Adrenal gland (tissue), 19 donors: ENCODE measurements at places on chromosomes 3 and 15. TPM values are rescaled to one million over a fixed set of nuclear protein-coding genes. Genes with fewer than 3 reads are reported as not detected.
A peak's percentile ranks its signal among the peaks of the same experiment; 100 is the strongest.

The DUOX1 gene
- total RNA-seq = 11.0 TPM

The NR1I2 gene
- total RNA-seq = 0.61 TPM

The RHOA gene
- total RNA-seq = 429 TPM

The SLC27A2 gene
- 14.6 TPM for total RNA-seq

The ST3GAL6 gene
- total RNA-seq = 48.0 TPM

The JAGN1 gene
- 116 TPM for total RNA-seq

The TNNC1 gene
- 1.4 TPM for total RNA-seq

The ANKRD63 gene
- total RNA-seq = not detected

The TMCO5A gene
- not detected for total RNA-seq

The NEO1 gene
- 28.1 TPM for total RNA-seq

DNA sequence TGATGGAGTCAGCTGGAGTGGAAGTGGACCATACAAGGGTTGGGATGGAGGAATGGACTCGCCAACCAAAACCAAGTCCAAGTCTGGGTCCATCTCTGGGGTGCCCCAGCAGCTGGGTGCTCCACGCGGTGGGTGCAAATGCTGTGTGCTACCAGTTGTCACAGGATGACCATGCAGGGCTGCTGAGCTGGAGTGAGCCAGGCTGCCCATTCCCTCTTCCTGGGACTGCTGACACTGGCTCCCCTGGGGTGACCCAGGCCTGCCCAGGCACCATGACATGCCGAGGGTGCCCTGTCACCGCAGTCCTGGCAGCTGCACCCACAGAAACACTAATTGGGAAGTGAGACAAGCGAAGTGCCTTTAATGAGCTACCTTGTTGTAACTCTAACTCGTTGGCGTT lies 140.2 kb downstream of the TPRA1 start:
- H3K36me3 ChIP-seq = no peaks in the 10 kb centered on the region
- H3K4me1 ChIP-seq = peaks cover 2% of the 10 kb centered on the region
- H3K4me3 ChIP-seq = no peak overlapping the region
- DNase-seq = no peak
- peaks cover 22% of the 10 kb centered on the region for H3K27me3 ChIP-seq

- peak; percentile 55 for DNase-seq
- no peak overlapping the region for H3K27ac ChIP-seq
- peaks cover 86% of the 10 kb centered on the region for H3K4me1 ChIP-seq
- H3K4me3 ChIP-seq = no peak overlapping the region
- H3K27me3 ChIP-seq = no peaks in the 10 kb centered on the region
These were observed 54.6 kb downstream of the RBMS3 start for GRCh38 chr3:29335438-29335837.

DNA sequence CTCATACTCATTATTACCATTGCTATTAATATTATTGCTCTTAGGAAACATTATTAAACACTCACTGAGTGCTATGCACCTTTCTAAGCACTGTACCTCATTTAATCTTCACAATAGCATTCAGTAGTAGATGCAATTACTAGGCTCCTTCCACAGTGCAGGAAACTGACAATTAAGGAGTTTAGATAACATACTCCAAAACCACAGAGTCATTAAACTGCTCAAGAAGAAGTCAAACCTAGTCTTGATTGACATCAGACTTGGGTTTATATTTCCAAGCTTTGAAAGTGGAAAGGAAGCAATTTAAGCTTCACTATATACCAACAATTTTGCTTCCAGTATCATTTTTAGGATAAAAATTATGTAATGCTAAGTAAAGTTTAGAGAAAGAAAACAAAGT lies 490.1 kb upstream of the ARRDC4 start:
- H3K36me3 ChIP-seq = no peaks in the 10 kb centered on the region
- no peak for DNase-seq
- no peak overlapping the region for H3K4me3 ChIP-seq
- no peaks in the 10 kb centered on the region for H3K27me3 ChIP-seq
- H3K4me1 ChIP-seq = no peaks in the 10 kb centered on the region

GRCh38 chr15:62802612-62803011 lies 239.9 kb upstream of the TPM1 start:
- no peaks in the 10 kb centered on the region for H3K4me1 ChIP-seq
- no peak overlapping the region for H3K27ac ChIP-seq
- no peak for DNase-seq
- H3K27me3 ChIP-seq = no peaks in the 10 kb centered on the region
- H3K4me3 ChIP-seq = no peak overlapping the region

DNA sequence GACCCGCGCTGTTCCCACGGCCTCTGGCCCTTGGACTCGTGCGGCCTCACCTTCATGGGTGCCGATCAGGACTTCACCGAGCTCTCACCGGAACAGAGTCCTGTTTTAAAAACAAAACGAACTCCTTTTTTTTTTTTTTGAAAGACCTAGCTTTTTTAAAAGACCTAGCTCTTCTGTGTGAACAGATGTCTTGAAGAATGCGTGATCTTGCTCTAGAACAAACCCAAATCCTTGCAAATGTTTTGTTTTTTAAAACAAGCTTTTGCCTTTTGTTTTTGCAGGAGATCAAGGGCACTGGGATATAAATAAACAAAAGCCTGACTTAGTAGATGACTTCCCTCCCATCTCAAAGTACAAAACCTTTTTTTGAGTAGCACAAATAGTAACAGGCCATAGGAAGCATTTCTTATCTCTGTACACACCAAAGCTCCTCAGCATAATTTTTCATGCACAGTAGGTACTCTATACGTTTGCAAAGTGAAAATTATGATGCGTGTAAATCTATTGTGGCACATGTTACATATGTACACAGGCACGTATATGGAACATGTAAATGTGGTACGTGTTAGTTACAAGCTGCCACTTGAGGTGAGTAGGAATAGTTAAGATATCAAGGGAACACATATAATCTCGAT lies 1.1 kb upstream of the MSL2 start:
- no peaks in the 10 kb centered on the region for H3K27me3 ChIP-seq
- H3K4me1 ChIP-seq = peaks cover 18% of the 10 kb centered on the region
- no peaks in the 10 kb centered on the region for H3K36me3 ChIP-seq
- peak overlapping the region; percentile 62 for H3K4me3 ChIP-seq
- peak overlapping the region; percentile 100 for H3K27ac ChIP-seq

GRCh38 chr15:99385865-99386264 lies 134.6 kb downstream of the LRRC28 start:
- H3K4me1 ChIP-seq = no peaks in the 10 kb centered on the region
- H3K4me3 ChIP-seq = no peak overlapping the region
- H3K36me3 ChIP-seq = no peaks in the 10 kb centered on the region
- peak; percentile 33 for DNase-seq
- no peaks in the 10 kb centered on the region for H3K27me3 ChIP-seq
- no peak overlapping the region for H3K27ac ChIP-seq

- no peak for DNase-seq
- H3K27me3 ChIP-seq = no peaks in the 10 kb centered on the region
- H3K27ac ChIP-seq = no peak overlapping the region
These were observed 55.1 kb downstream of the CD47 start for GRCh38 chr3:108035751-108036150.

DNA sequence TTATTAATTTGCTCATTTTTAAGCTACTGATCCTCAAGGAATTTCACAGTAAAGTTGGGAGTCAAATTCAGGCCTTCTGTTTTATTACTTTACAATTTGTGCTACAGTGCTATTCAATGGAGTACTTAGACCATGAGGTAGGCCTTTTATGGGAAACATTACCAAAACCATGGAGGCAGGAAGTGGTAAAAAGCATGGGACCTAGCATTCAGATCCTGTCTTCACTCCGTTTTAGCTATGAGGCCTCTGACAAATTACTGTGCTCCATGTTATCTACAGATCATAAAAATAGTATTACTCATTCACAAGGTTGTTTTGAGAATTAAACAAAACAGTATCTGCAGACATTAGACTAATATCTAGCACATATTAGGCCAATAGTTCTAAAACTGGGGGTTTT lies 140.6 kb upstream of the SLITRK3 start:
- no peaks in the 10 kb centered on the region for H3K27me3 ChIP-seq
- no peaks in the 10 kb centered on the region for H3K36me3 ChIP-seq
- no peak overlapping the region for H3K27ac ChIP-seq
- no peak for DNase-seq
- H3K4me1 ChIP-seq = no peaks in the 10 kb centered on the region

DNA sequence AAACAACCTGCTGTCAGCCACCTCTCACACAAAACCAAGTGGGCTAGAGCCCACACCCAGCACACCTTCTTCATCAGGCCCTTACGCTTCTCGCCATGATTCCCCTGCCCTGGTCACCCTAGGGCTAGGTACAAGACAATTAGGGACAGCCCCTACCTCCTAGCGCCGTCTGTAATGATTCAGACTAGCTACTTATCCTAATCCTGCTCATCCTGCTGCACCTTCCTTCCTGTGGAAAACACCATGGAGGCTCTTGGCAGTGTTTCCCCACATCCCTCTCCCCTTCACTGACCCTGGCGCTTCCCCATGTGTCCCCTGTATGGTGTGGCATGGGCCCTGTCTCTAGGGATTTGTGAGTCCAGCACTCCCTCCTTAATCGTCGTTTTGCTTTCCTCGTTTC lies 39.6 kb upstream of the ICE2 start:
- H3K27ac ChIP-seq = no peak overlapping the region
- no peak for DNase-seq
- H3K4me1 ChIP-seq = peaks cover 9% of the 10 kb centered on the region

GRCh38 chr15:29044503-29044901 lies 158.7 kb downstream of the APBA2 start:
- no peaks in the 10 kb centered on the region for H3K36me3 ChIP-seq
- no peaks in the 10 kb centered on the region for H3K27me3 ChIP-seq
- no peaks in the 10 kb centered on the region for H3K4me1 ChIP-seq
- H3K27ac ChIP-seq = no peak overlapping the region
- no peak for DNase-seq

- H3K27me3 ChIP-seq = no peaks in the 10 kb centered on the region
- no peaks in the 10 kb centered on the region for H3K4me1 ChIP-seq
- H3K27ac ChIP-seq = no peak overlapping the region
- no peak overlapping the region for H3K4me3 ChIP-seq
- DNase-seq = no peak
These were observed 276.3 kb downstream of the RBMS3 start for GRCh38 chr3:29557186-29557585.

GRCh38 chr15:80350941-80351610 lies 53.1 kb upstream of the ARNT2 start:
- H3K27me3 ChIP-seq = no peaks in the 10 kb centered on the region
- no peaks in the 10 kb centered on the region for H3K4me1 ChIP-seq
- H3K27ac ChIP-seq = no peak overlapping the region
- no peak overlapping the region for H3K4me3 ChIP-seq

DNA sequence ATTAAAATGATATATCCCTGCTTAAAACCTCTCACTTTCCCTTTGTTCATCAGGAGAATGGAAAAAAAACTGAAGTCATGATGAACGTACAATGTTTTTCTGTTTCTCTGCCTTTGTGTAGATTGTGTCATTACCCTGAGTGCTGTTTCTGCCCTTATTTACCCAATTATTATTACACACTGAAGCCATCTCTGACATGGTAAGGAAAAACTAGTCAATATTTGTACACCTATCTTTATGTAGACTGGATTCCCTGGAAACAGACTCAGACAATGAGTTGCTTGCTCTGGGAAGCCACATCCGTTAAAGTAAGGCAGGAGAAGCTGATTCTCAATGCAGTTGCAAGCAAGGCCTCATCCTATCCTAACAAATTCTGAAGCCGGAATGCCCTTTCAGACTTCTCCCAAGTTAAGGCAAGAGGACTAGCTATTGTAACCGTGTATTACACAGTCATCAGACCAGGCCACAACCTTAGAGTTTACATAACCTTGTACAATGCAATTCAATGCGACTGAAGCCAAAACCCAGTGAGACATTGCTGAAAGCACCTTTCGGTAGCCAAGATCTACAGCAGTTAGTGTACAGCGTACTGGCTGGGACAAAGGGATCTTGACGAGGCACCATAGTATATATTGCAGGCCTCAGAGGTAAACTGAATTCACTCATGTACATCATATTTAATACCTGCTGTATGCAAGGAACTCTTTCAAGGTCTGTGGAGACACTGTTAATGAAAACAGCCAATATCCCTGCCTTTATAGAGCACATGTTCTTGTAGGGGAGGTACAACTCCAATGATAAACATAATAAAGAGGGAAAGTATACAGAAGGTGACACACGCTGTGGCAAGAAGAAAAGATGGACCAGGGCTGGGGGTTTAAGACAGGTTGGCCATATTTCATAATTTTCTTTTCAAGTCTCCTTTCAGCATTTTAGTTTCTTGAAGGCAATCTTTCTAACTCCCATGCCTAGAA lies 1040.8 kb upstream of the SEMA6D start:
- DNase-seq = no peak
- H3K27me3 ChIP-seq = no peaks in the 10 kb centered on the region
- no peaks in the 10 kb centered on the region for H3K4me1 ChIP-seq
- no peak overlapping the region for H3K27ac ChIP-seq

GRCh38 chr3:172903642-172904320 lies 153.3 kb downstream of the ECT2 start:
- no peak overlapping the region for H3K27ac ChIP-seq
- no peaks in the 10 kb centered on the region for H3K4me1 ChIP-seq
- H3K4me3 ChIP-seq = no peak overlapping the region
- no peaks in the 10 kb centered on the region for H3K27me3 ChIP-seq

DNA sequence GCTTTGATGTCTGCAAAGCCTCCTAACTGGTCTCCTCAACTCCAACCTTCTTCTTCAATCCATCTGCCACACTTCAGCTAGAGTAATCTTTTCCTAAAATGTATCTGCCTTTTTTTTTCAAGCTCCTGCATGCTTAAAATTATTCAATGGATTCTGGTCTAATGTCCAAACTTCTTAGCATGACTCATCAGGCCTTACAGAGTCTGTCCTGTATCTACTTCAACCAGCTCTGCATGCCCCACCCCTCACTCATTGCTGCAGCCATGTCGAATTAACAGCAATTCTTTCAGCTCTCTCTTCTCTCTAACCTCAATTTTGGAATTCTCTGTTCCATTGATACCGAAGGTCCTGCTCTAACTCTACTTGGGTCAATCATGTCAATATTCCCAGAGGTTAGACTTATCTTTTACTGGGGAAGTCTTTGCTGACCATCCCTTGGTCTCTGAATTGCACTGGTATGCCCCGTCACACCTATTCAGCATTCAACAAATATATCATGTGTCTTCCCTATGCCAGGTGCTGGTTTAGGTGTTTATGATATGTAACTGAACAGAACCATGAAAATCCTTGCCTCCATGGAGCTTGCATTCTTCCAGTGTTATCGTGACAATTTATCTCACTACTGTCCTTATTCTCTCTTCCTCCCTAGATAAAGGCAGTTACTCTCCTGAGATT lies 88.5 kb upstream of the NANOGP8 start:
- no peak overlapping the region for H3K4me3 ChIP-seq
- H3K27me3 ChIP-seq = no peaks in the 10 kb centered on the region
- no peaks in the 10 kb centered on the region for H3K36me3 ChIP-seq
- no peak for DNase-seq
- no peak overlapping the region for H3K27ac ChIP-seq

- H3K4me1 ChIP-seq = no peaks in the 10 kb centered on the region
- no peaks in the 10 kb centered on the region for H3K36me3 ChIP-seq
- no peak overlapping the region for H3K27ac ChIP-seq
- no peaks in the 10 kb centered on the region for H3K27me3 ChIP-seq
- no peak for DNase-seq
These were observed 343.0 kb upstream of the ARL6 start for GRCh38 chr3:97421565-97421964.

- DNase-seq = no peak
- peaks cover 14% of the 10 kb centered on the region for H3K4me1 ChIP-seq
- no peaks in the 10 kb centered on the region for H3K27me3 ChIP-seq
- H3K27ac ChIP-seq = no peak overlapping the region
These were observed 34.9 kb upstream of the CLK3 start for GRCh38 chr15:74580538-74581350.

- H3K27ac ChIP-seq = no peak overlapping the region
- H3K36me3 ChIP-seq = no peaks in the 10 kb centered on the region
- H3K27me3 ChIP-seq = no peaks in the 10 kb centered on the region
- peaks cover 7% of the 10 kb centered on the region for H3K4me1 ChIP-seq
- no peak overlapping the region for H3K4me3 ChIP-seq
These were observed 152.8 kb upstream of the TLE3 start for GRCh38 chr15:70250208-70251201.
